Cardiac septum (tissue), 1 donor: ENCODE measurements at places on chromosomes 3 and 15. TPM values are rescaled to one million over a fixed set of nuclear protein-coding genes. Genes with fewer than 3 reads are reported as not detected.

DNA sequence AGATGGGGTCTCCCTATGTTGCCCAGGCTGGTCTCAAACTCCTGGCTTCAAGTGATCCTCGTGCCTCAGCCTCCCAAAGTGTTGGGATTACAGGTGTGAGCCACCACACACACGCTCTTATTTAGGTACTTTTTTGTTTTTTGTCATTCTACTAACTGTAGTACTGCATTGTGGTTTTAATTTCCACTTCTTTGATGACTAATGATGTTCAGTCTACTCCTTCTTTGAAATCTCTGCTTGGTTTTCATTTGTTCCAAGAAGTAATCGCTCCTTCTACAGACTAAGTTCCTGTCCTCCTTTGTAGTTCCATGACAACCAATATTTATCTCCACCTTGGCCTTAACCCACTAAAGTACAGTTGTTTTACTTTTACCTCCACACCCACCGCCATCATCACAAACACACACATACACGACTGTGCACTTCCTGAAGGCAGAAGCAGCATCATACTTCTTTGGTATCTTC lies 529 bp upstream of the DLEC1 start:
- DNase-seq, result no peak

- DNase-seq, result no peak
These were observed 47.4 kb downstream of the ZNF717 start for GRCh38 chr3:75737831-75738493.

LSAMP gene
- total RNA-seq, result 0.48 TPM

GRCh38 chr3:78912259-78912658 lies 855.5 kb downstream of the ROBO1 start:
- DNase-seq, result no peak

NOX5 gene
- total RNA-seq, result not detected

KCNMB2 gene
- 3.8 TPM for total RNA-seq
